Heart right ventricle (tissue), 16 donors: ENCODE measurements at places on chromosomes 3 and 15. TPM values are rescaled to one million over a fixed set of nuclear protein-coding genes. Genes with fewer than 3 reads are reported as not detected.

Gene SPINK8
- not detected for total RNA-seq

Gene LRRIQ4
- total RNA-seq: not detected

Gene PARP15
- 0.64 TPM for total RNA-seq

Gene USP50
- 0.92 TPM for total RNA-seq

Gene TMEM212
- total RNA-seq: not detected

Gene NGLY1
- 25.7 TPM for total RNA-seq

Gene ZNF860
- 0.07 TPM for total RNA-seq

Gene PLXNB1
- 33.7 TPM for total RNA-seq

Gene PAK6
- total RNA-seq: 7.4 TPM

Gene PML
- 23.7 TPM for total RNA-seq

Gene BLM
- total RNA-seq: 3.5 TPM

Gene P2RY1
- total RNA-seq: 7.0 TPM

Gene PARP14
- 81.9 TPM for total RNA-seq

Gene MGLL
- 67.2 TPM for total RNA-seq

Gene GOLGA8J
- not detected for total RNA-seq

Gene ZNF280D
- 26.6 TPM for total RNA-seq

Gene CFAP44
- 2.2 TPM for total RNA-seq

Gene NME9
- total RNA-seq: not detected

Gene IRAK2
- total RNA-seq: 3.6 TPM

Gene TLR9
- 0.28 TPM for total RNA-seq

Gene C3orf70
- 2.1 TPM for total RNA-seq

Gene IL17RE
- total RNA-seq: 0.92 TPM

Gene LXN
- total RNA-seq: 3.3 TPM

Gene GOLGA6B
- total RNA-seq: not detected

Gene GALNT15
- total RNA-seq: 1.6 TPM

Gene OSBPL10
- total RNA-seq: 5.0 TPM

Gene LHFPL4
- not detected for total RNA-seq

Gene CDCP1
- 0.30 TPM for total RNA-seq

Gene FBXO40
- total RNA-seq: 147 TPM

Gene ARHGAP11A
- total RNA-seq: 4.3 TPM

Gene LRRC2
- 163 TPM for total RNA-seq

Gene ARHGEF3
- 18.7 TPM for total RNA-seq

Gene OGG1
- total RNA-seq: 6.9 TPM

Gene MESD
- 16.4 TPM for total RNA-seq

Gene LMAN1L
- total RNA-seq: 6.7 TPM

Gene CCDC191
- total RNA-seq: 0.68 TPM

Gene FES
- total RNA-seq: 11.3 TPM

Gene BSN
- total RNA-seq: 0.59 TPM

Gene COL6A5
- total RNA-seq: not detected

Gene PLA2G4E
- total RNA-seq: not detected

Gene DPPA2
- total RNA-seq: not detected

Gene CPEB1
- 2.3 TPM for total RNA-seq

Gene IQCF5
- not detected for total RNA-seq

Gene SEMA7A
- total RNA-seq: 3.0 TPM

Gene BNC1
- total RNA-seq: 0.53 TPM

Gene ISG20
- 6.0 TPM for total RNA-seq

Gene GOLGA8H
- 0.14 TPM for total RNA-seq

Gene FAH
- total RNA-seq: 23.3 TPM

Gene GLDN
- 13.9 TPM for total RNA-seq

Gene FBXW12
- not detected for total RNA-seq

Gene SNRPN
- 477 TPM for total RNA-seq

Gene TRH
- not detected for total RNA-seq

Gene DZIP1L
- total RNA-seq: 2.8 TPM

Gene CPB1
- 2.5 TPM for total RNA-seq

Gene NANOGP8
- not detected for total RNA-seq

Gene A4GNT
- not detected for total RNA-seq

Gene SEMA3G
- 16.5 TPM for total RNA-seq

Gene RHOV
- total RNA-seq: not detected

Gene TNFAIP8L3
- total RNA-seq: 9.3 TPM
